ENCODE measurements at places on chromosomes 16 and 17.

- peaks cover 20% of the 10 kb centered on the region for H3K36me3 ChIP-seq
- H3K4me1 ChIP-seq = no peaks in the 10 kb centered on the region
- no peak overlapping the region for H3K4me3 ChIP-seq
- no peak for DNase-seq
- no peaks in the 10 kb centered on the region for H3K27me3 ChIP-seq
- H3K27ac ChIP-seq = no peak overlapping the region
These were observed 43.2 kb upstream of the METRNL start for GRCh38 chr17:83036193-83036592.

GRCh38 chr16:72371307-72372086, 199.5 kb upstream of the PMFBP1 start:
- H3K27me3 ChIP-seq = no peaks in the 10 kb centered on the region
- H3K4me3 ChIP-seq = no peak overlapping the region
- no peak overlapping the region for H3K27ac ChIP-seq

GRCh38 chr17:69069226-69069750, 8.6 kb upstream of the ABCA9 start:
- H3K36me3 ChIP-seq = no peaks in the 10 kb centered on the region
- H3K27ac ChIP-seq = no peak overlapping the region
- H3K4me3 ChIP-seq = no peak overlapping the region
- no peak for DNase-seq
- H3K4me1 ChIP-seq = no peaks in the 10 kb centered on the region

GRCh38 chr16:21989133-21989532, 11.8 kb downstream of the PDZD9 start:
- H3K4me3 ChIP-seq = no peak overlapping the region
- H3K4me1 ChIP-seq = no peaks in the 10 kb centered on the region
- no peak for DNase-seq
- H3K36me3 ChIP-seq = peaks cover 8% of the 10 kb centered on the region

- DNase-seq = no peak
- no peak overlapping the region for H3K27ac ChIP-seq
- no peak overlapping the region for H3K4me3 ChIP-seq
- H3K4me1 ChIP-seq = 0 out of 2 replicates have a peak, but pooled peaks cover 3% of the 10 kb centered on the region
- no peaks in the 10 kb centered on the region for H3K36me3 ChIP-seq
These were observed 409.5 kb downstream of the CA10 start for GRCh38 chr17:51748749-51749604.

DNA sequence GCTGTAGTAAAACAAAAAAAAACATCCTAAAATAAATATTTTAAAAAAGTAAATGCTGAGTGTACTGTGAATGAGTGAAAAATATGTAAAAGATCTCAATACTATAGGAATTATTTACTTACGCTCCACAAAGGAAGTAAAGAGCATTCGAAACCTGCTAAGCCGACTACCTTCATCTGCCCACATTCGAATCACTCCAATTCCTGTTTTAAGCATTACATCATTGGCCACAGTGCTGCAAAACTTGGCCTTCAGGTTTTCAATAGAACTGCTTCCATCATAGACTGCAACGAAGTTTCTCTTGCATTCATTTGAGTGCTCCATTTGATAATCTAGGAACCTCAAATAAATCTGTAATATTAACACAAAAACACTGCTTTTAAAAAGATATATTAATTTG, 34.4 kb downstream of the NETO2 start:
- H3K4me1 ChIP-seq = peaks cover 4% of the 10 kb centered on the region
- H3K27ac ChIP-seq = no peak overlapping the region

GRCh38 chr16:57091200-57091974, 996 bp upstream of the CPNE2 start:
- DNase-seq = no peak
- peaks cover 21% of the 10 kb centered on the region for H3K4me1 ChIP-seq
- no peaks in the 10 kb centered on the region for H3K27me3 ChIP-seq
- H3K4me3 ChIP-seq = no peak overlapping the region
- no peaks in the 10 kb centered on the region for H3K36me3 ChIP-seq

- no peaks in the 10 kb centered on the region for H3K36me3 ChIP-seq
- no peaks in the 10 kb centered on the region for H3K4me1 ChIP-seq
- no peak overlapping the region for H3K27ac ChIP-seq
- H3K27me3 ChIP-seq = no peaks in the 10 kb centered on the region
These were observed 18.5 kb upstream of the SOX9 start for GRCh38 chr17:72102366-72102765.

DNA sequence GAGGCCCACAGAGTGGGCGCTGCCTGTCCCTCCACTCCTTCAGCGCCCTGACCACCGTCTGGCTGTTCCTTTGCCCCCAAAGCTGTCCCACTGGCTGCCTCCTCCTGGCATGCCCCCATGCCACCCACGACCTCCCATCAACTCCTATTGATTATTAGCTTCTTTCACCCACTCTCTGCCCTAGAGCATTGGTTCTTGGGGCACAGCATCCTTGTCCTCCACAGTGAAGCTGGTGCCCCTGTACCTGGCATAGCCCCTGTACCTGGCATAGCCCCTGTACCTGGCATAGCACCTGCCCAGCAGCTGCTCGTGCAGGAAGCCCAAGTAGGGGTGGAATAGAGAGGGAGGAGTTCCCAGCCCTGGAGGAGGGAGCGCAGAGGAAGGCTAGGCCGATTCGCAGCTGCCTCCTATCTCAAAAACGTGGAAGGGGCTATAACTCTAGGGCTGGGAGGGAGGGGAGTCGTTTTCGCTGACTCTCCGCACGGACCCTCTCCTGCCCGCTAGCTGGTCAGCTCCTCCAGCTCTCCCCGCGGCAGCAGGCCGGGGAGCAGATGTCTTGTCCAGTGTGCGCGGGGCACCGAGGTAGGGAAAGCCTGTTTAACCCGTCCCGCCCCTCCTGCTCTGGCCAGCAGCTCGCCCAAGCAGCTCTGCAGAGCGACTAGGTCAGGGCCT, 5.7 kb upstream of the ACTG1 start:
- no peaks in the 10 kb centered on the region for H3K36me3 ChIP-seq
- H3K4me3 ChIP-seq = no peak overlapping the region
- DNase-seq = no peak
- H3K27ac ChIP-seq = no peak overlapping the region
- no peaks in the 10 kb centered on the region for H3K27me3 ChIP-seq

Data from Karpas-422 (cell line).